Activated T-helper 2 cell treated with anti-CD3 and anti-CD28 coated beads, Interferon-gamma antibody, Interleukin-2, Interleukin-4, amounts not matched to agents 10 μg/mL and 5 μg/mL and 100 μg/mL, durations not matched to agents 14 hours and 24 hours and 36 hours (primary cell): ENCODE measurements at places on chromosomes 3 and 15. TPM values are rescaled to one million over a fixed set of nuclear protein-coding genes. Genes with fewer than 3 reads are reported as not detected.

RPP25 gene
- total RNA-seq = 13.1 and 14.2 TPM in 2 replicates

DPPA4 gene
- total RNA-seq = not detected in 2 replicates

LRIG1 gene
- 42.5 and 47.9 TPM in 2 replicates for total RNA-seq

ISL2 gene
- 1.4 and 1.8 TPM in 2 replicates for total RNA-seq

DNA sequence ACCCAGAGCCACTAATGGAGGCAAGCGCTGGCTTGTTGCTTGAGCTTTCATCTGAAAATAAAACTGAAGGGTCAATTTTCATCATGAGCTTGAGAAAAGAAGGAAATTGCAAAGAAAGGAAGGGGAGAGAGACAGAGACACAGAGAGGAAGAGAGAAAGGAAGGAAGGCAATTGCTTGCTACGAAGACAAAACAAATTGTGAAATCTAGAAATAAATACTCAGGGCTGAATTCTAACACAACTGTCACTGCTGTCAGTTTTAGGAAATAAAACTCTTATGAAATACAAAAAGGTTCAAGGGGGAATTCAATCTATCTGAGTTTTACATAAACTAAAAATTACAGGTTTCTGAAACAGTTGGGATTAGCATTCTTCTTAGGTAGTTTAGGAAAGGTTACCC, 36.7 kb downstream of the FOXP1 start:
- DNase-seq = no peak

- DNase-seq = no peak
These were observed 164.3 kb upstream of the IL12A start for GRCh38 chr3:159824333-159824732.

DNA sequence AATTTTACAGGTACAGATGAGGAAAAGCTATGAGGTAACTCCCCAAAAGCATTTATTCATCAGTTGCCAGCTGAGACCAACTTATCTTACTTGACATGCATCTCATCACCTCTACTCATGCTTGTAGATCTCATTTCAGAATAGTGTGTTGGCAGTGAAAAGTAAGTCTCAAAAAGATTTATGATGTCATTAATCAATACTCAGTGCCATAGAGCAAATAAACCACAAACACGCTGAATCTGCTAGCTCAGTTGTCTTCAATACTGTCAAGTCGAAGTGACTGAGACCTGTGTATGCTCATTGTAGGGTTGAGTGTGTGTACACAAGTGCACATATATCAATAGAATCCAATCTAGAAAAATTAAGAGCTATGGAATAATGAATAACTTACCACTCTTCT, 413.5 kb downstream of the CNTN3 start:
- no peak for DNase-seq

DNA sequence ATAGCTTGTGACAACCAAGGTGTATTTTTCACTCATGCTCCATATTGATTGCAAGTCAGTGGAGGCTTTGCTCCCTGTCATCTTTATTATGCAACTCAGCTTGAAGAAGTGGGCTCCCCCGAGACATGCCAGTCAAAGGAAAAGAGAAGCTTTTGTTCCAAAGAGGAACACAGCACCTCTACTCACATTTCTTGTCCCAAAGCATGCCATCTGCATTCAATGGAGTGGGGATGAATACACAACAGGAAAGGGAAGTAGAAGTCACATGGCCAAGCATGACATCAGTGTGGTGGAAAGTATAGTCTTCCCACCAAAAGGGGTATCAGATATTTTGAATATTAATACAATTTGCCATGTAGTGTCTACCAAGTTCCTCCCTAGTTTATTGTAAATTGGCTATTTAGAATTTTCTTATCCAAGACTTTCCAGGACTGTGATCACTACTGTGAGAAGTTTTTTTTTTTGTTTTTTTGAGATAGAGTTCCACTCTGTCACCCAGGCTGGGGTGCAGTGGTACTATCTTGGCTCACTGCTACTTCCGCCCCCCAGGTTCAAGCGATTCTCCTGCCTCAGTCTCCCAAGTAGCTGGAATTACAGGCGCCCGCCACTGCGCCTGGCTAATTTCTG, 114.5 kb downstream of the GMPS start:
- DNase-seq = no peak

GRCh38 chr15:42034628-42035434, 14.0 kb upstream of the PLA2G4E start:
- no peak for DNase-seq
